HFFc6 (cell line): ENCODE measurements at places on chromosomes 16 and 17.

DNA sequence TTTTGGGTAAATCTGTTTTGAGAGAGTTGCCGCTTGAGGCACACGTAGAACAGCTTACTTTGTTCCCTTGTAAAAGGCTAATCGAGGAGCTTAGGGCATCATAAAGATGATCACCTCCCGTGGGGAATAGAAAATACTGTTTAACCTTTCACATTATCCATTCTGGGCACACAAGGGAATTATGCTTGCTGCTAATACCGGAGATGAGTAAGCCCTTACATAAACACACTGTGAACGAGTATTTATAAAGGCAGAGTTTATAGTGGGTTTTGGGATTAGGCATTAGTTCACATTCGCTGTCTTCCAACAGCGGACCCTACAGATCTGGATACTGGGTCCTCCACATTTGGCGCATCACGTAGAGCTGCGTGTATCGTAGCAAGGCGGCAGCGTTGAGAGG is 51.2 kb upstream of the CNTNAP4 start:
- H3K27me3 ChIP-seq = peaks cover 1% of the 10 kb centered on the region; the same call in 1 of the 2 replicates
- H3K4me1 ChIP-seq = no peaks in the 10 kb centered on the region
- no peak overlapping the region for H3K4me3 ChIP-seq
- no peaks in the 10 kb centered on the region; the same call in 1 of the 2 replicates for H3K36me3 ChIP-seq
- H3K27ac ChIP-seq = no peak overlapping the region

- DNase-seq = no peak
- peaks cover 10% of the 10 kb centered on the region; the same call in 1 of the 2 replicates for H3K4me1 ChIP-seq
- peak overlapping the region; percentile 35; the same call in 1 of the 2 replicates for H3K4me3 ChIP-seq
- peak overlapping the region; percentile 20 for H3K27ac ChIP-seq
Measured at GRCh38 chr17:1347589-1348323, 52.3 kb downstream of the YWHAE start.

GRCh38 chr16:4380119-4381063 is 8.7 kb downstream of the VASN start:
- H3K4me1 ChIP-seq = peaks cover 63% of the 10 kb centered on the region
- no peak for DNase-seq
- H3K4me3 ChIP-seq = no peak overlapping the region

DNA sequence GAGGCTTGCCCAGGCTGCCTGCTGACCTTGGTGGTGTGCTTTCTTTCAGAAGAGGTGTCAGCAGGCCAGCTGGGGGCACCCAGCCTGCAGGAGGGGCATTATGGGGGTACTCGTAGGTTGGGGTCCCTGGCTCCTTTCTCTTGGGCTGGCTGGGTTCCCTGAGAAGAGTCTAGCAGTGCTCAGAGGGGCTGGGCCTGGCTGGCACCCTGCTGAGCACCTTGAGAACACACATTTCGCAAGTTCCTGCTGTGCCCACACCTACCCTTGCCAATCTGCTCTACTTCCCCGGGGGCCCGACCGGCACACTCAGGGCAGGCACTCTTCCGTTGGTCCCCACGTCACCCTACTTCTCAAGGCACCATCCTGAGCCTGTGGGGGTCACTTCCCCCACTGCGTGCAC is 5.1 kb downstream of the CEMP1 start:
- no peak overlapping the region for H3K27ac ChIP-seq
- no peak for DNase-seq
- H3K27me3 ChIP-seq = peaks cover 7% of the 10 kb centered on the region
- H3K36me3 ChIP-seq = peaks cover 17% of the 10 kb centered on the region
- H3K4me3 ChIP-seq = no peak overlapping the region
- peaks cover 14% of the 10 kb centered on the region for H3K4me1 ChIP-seq

- DNase-seq = no peak
- no peak overlapping the region for H3K4me3 ChIP-seq
- peaks cover 17% of the 10 kb centered on the region for H3K36me3 ChIP-seq
- H3K4me1 ChIP-seq = peaks cover 7% of the 10 kb centered on the region
Measured at GRCh38 chr16:70320121-70320520, 21.1 kb downstream of the DDX19B start.

- peaks cover 16% of the 10 kb centered on the region for H3K27me3 ChIP-seq
- no peaks in the 10 kb centered on the region; the same call in 1 of the 2 replicates for H3K36me3 ChIP-seq
- H3K27ac ChIP-seq = no peak overlapping the region
- peak overlapping the region; percentile 81 for H3K4me3 ChIP-seq
- H3K4me1 ChIP-seq = peaks cover 22% of the 10 kb centered on the region
Measured at GRCh38 chr17:39057701-39058206, 90.6 kb upstream of the FBXO47 start.

GRCh38 chr16:77143364-77143763 is 47.6 kb upstream of the MON1B start:
- H3K27ac ChIP-seq = no peak overlapping the region
- no peak overlapping the region for H3K4me3 ChIP-seq
- no peaks in the 10 kb centered on the region for H3K36me3 ChIP-seq
- no peak for DNase-seq

GRCh38 chr17:48384164-48384563 is 45.9 kb downstream of the SKAP1 start:
- H3K27me3 ChIP-seq = peaks cover 25% of the 10 kb centered on the region
- no peaks in the 10 kb centered on the region for H3K4me1 ChIP-seq
- H3K27ac ChIP-seq = no peak overlapping the region
- H3K36me3 ChIP-seq = no peaks in the 10 kb centered on the region

DNA sequence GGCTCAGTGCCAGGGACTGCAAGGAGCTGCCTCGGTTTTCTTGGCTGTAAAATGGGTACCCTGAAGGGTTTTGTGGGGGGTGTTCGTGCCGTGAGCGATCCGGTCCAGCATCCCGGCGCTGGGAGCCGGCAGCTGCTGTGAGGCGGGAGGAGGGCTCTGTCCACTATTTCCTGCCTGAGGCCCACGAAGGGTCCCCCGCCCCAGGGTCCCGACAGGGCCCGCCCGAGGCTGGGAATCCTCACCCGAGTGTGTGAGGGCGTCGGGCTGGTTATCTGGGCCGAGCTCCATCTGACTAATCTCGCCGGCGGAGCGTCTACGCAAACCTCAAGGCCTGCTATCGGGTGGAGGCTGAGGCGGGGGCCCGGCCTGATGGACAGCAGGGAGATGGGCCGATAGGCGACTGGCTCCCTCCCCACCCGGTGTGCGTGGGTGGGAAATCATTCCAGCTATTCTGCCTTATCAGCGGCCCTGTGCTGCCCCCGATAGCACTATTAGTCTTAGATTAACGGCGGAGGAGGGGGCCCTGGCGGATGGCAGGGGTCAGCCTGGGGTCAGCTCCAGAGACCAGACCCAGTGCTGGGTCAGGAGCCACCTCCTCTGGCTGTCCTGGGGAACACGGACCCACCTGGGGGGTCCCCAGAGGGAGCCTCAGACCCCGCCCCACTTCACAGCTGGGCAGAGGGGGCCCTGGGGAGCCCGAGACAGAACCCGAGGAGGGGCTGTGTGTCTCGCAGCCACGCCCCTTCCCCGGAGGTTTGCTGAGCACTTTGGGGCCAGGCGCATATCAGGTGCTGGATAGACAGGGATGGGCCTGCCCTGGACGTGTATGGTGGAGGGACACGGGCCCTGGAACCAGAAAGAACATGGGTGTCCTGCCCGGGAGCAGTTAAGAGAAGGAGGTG is 44.7 kb downstream of the ZFPM1 start:
- H3K27me3 ChIP-seq = peaks cover 3% of the 10 kb centered on the region
- no peaks in the 10 kb centered on the region for H3K4me1 ChIP-seq
- H3K36me3 ChIP-seq = no peaks in the 10 kb centered on the region

- peak overlapping the region; percentile 81 for H3K27ac ChIP-seq
- DNase-seq = peak; percentile 38
- peak overlapping the region; percentile 51 for H3K4me3 ChIP-seq
- peaks cover 80% of the 10 kb centered on the region for H3K4me1 ChIP-seq
Measured at GRCh38 chr16:89473791-89474414, 16.5 kb downstream of the ANKRD11 start.

- H3K27me3 ChIP-seq = no peaks in the 10 kb centered on the region
- peaks cover 46% of the 10 kb centered on the region for H3K4me1 ChIP-seq
- H3K36me3 ChIP-seq = no peaks in the 10 kb centered on the region; the same call in 1 of the 2 replicates
- H3K4me3 ChIP-seq = no peak overlapping the region
- no peak for DNase-seq
Measured at GRCh38 chr16:82660075-82660645, 33.4 kb downstream of the CDH13 start.

- peak overlapping the region; percentile 31; the same call in 1 of the 2 replicates for H3K4me3 ChIP-seq
- H3K36me3 ChIP-seq = no peaks in the 10 kb centered on the region
- H3K27me3 ChIP-seq = peaks cover 57% of the 10 kb centered on the region
Measured at GRCh38 chr16:85986931-85987749, 88.2 kb downstream of the IRF8 start.

DNA sequence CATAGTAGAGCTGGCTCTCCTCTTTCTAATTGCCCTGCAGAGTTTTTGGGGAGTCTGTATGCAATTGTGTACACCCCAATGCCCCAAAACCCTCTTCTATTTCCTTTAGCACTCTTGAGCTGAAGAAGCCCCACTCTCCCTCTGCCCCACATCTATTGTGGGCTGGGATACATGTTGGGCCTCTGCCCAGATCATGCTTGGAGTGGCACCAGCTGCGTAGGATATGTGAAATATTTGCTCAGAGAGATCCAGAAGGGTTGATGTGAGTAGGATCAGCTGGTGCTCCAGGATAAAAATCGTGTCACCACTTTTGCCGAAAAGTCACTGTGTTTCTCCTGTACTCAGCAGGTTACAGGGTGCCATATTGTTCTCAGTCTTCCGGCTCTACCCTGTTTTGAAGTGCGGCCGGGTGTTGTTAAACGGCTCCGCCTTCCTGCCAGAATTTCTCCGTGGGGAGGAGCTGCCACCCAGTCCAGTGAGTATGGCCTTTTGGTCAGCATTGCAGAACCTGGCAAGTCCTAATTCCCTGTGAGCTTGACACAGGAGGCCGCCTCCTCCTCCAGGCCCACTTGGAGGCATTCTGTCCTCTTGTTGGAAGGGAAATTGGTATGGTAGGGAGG is 664.5 kb downstream of the WWOX start:
- no peak overlapping the region for H3K4me3 ChIP-seq
- DNase-seq = no peak
- H3K36me3 ChIP-seq = 0 out of 2 replicates have a peak, but pooled peaks cover 6% of the 10 kb centered on the region
- H3K4me1 ChIP-seq = no peaks in the 10 kb centered on the region
- peaks cover 1% of the 10 kb centered on the region; the same call in 1 of the 2 replicates for H3K27me3 ChIP-seq
- no peak overlapping the region for H3K27ac ChIP-seq

DNA sequence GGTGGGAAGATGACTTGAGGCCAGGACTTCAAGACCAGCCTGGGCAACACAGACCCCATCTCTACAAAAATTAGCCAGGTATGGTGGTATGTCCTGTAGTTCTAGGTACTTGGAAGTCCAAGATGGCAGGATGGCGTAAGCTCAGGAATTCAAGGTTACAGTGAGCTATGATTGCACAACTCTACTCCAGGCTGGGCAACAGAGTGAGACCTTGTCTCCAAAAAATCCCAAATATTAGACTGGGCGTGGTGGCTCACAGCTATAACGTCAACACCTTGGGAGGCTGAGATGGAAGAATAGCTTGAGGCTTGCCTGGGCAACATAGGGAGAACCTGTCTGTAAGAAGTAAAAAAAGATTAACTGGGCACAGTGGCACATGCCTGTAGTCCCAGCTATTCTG is 30.8 kb downstream of the SUZ12 start:
- H3K36me3 ChIP-seq = peaks cover 4% of the 10 kb centered on the region
- no peaks in the 10 kb centered on the region for H3K27me3 ChIP-seq
- no peak for DNase-seq
- no peak overlapping the region for H3K4me3 ChIP-seq
- H3K4me1 ChIP-seq = no peaks in the 10 kb centered on the region

DNA sequence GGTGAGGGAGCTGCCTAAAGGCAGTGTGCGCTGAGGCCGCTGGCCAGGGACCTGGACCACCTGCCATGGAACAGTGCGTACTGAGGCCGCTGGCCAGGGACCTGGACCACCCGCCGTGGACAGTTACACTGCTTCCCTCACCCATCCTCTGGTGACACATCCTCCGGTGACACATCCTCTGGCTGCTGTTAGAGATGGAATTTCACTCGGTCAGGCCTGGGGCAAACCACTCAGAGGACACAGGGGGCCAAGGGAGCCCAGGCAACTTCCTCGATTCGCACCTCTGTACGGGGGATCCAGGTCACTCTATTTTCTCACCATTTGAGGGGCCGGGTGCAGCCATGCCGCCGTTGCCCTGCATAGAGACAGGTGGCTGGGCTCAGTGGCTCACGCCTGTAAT is 32.4 kb upstream of the RPTOR start:
- peaks cover 13% of the 10 kb centered on the region for H3K4me1 ChIP-seq
- peak overlapping the region; percentile 40; the same call in 1 of the 2 replicates for H3K27ac ChIP-seq
- H3K4me3 ChIP-seq = no peak overlapping the region
- H3K36me3 ChIP-seq = no peaks in the 10 kb centered on the region

DNA sequence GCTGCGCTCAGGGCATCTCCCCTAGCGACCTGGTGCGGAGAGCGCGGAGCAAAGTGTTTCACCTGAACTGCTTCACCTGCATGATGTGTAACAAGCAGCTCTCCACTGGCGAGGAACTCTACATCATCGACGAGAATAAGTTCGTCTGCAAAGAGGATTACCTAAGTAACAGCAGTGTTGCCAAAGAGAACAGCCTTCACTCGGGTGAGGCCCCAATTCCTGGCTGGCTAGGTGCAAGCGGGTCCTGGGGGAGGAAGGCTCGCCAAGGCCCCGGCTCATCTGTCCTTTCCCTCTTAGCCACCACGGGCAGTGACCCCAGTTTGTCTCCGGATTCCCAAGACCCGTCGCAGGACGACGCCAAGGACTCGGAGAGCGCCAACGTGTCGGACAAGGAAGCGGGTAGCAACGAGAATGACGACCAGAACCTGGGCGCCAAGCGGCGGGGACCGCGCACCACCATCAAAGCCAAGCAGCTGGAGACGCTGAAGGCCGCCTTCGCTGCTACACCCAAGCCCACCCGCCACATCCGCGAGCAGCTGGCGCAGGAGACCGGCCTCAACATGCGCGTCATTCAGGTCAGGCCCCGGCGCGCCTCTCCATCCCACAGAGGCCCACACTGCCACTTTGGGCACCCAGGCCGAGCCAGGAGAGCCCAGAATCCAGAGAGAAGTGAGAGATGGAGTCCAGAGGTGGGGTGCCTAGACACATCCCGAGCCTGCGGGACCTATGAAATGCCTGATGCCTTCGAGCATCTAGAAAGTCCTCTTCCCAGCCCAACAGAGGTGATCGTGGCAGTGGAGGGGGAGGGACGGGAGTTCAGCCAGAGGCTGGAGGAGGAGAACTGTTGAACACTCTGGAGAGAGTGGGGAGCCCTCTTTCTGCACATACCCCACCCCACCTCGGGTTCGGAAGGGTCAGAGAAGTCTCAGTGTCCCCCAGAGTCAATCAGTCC is 3.3 kb downstream of the LHX1 start:
- no peaks in the 10 kb centered on the region for H3K36me3 ChIP-seq
- H3K4me1 ChIP-seq = 0 out of 2 replicates have a peak, but pooled peaks cover 6% of the 10 kb centered on the region

DNA sequence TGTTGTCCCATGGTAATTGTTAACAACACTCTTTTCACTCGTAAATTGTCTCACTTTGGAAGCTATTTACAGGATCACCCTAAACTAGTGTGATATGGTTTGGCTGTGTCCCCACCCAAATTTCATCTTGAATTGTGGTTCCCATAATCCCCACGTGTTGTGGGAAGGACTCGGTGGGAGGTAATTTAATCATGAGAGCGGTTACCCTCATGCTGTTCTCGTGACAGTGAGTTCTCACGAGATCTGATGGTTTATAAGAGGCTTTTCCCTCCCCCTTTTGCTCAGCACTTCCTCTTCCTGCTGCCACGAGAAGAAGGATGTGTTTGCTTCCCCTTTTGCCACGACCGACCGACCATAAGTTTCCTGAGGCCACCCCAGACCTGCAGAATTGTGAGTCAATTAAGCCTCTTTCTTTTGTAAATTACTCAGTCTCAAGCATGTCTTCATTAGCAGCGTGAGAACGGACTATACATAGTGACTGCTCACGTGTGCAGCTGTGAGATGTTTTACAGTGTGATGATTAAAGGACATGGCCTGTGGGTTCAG is 34.4 kb downstream of the DNAH3 start:
- H3K27me3 ChIP-seq = peaks cover 14% of the 10 kb centered on the region
- DNase-seq = no peak
- peak overlapping the region; percentile 29; the same call in 1 of the 2 replicates for H3K4me3 ChIP-seq
- no peak overlapping the region for H3K27ac ChIP-seq
- H3K36me3 ChIP-seq = no peaks in the 10 kb centered on the region
